Activated naive CD4-positive, alpha-beta T cell treated with anti-CD3 and anti-CD28 coated beads, Interleukin-2, amount 50 U/mL, for 16 hours (primary cell): ENCODE measurements at places on chromosomes 13 and 19.

DNA sequence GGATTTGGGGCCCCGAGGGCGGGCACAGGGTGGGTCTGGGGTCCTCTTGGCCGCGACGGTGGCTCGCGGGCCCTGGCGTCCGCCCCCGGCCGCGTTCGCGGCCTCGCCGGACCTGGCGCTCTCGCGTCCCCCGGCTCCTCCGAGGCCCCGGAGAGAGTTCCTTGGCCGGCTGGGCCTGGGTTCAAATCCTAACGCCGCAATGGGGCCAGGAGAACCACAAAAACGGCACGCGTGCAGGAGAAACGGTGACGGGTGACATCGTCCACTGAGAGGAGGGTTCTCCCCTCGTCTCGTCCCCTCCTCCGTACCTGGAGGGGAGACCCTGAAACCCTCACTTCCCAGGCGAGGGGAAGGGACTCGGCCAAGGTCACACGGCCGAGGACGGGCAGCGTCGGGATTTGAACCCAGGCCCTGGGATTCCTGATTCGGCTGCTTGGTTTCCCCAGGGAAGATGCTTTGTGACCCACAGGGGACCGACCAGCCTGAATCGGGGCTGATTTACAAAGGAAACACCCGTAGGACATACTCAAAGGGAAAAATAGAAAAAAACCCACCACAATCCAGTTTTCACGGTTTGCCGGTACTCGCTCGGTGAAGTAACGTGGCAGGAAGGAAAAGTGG is 624 bp downstream of the SAFB start:
- peak; percentile 33 for DNase-seq

DNA sequence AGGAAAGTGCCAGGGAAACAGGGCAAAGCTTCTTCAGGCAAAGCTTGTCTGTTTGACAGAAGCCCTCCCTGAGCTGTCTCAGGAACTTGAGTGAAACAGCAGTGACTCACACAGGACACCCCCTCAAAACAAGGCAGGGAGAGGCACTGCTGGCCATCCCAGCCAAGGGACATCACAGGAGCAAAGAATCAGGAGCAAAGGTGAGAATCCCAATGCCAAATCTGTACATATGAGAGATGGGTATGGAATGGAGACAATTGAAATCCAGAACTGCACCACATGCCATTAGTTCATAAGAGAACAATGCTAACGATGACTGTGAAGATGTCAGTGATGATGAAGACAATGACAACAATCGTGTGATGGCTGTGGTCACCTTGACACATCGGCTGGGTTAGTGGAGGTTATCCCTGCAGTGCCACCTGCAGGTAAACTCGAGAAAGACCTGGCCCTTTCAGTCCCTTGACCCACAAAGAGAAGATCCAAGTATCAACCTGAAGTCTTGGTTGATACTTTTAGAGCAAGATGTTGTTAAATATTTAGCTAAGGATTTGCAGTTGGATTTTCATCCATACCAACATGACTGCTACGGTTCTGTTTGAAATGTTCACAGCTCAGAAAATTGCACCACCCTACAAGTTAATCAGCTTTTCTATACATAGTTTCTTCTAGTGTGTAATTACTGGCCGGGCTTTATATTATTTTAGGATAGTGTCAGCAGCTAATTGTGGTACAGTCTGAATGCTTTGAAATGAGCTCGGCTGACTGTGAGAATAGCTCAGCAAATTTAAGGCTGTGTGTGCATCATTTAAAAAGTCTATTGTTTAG is 42.0 kb upstream of the IPO5 start:
- no peak for DNase-seq

DNA sequence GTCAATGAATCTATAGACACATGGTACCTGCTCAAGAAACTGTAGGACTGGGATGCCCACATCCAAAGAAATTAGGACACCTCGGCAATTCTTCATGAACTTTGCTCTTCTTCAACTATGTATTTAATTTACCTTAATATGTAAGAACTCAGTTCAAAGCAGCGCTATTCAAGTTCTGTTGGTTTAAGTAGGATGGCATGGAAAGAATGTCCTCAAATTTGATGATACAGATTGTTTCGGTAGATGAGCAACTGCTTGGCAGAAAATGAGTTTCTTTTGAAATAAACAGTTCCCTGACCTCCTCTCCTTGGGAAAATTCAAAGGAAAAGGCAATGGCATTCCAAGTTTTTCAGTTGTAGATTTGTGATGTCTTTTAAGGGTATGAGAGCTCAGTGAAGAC is 36.7 kb downstream of the FGF9 start:
- no peak for DNase-seq

GRCh38 chr13:38415233-38415632 is 65.6 kb downstream of the UFM1 start:
- DNase-seq = no peak

GRCh38 chr13:36903925-36904595 is 16.0 kb downstream of the SMAD9 start:
- DNase-seq = no peak

- no peak for DNase-seq
These were observed 143.3 kb upstream of the MYO16 start for GRCh38 chr13:108486096-108486495.

DNA sequence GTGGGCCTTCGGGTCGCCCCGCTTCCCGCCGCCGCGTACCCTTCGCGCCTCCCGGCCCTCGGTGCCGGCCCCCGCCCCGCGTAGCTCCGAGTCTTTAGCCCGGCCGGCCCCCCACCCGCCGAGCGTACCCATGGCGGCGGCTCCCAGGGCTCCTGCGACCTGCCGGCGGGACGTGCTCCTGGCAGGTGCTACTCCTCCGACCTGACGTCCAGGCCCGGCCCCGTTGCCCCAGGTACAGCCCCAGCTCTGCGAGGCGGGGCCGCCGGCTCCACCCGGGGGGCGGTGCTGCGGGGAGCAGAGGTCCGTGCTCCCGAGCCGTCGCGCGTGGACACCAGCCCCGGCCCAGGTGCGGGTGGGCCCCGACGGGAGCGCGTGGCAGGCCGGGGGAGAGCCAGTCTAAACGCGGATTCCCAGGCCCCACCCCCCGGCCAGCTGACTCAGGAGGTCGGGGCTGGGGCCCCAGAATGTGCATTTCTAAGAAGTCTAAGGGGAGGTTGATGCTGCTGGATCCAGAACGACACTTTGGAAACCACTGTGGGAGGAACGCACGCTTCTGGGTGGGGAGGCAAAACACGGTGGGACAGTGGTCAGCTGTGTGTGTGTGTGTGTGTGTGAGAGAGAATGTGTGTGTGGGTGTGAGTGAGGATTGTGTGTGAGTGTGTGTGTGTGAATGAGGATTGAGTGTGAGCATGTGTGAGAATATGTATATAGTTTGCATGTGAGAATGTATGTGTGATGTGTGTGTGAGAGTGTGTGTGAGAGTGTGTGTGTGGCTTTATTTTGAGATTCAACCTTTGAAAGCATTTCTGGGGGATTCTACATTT is at the start of gene SLC15A1:
SLC15A1 (minus strand) TSS at position 206 of the 824 bp plus-strand sequence; CDS start at position 132, 74 bp downstream.
- DNase-seq = no peak

DNA sequence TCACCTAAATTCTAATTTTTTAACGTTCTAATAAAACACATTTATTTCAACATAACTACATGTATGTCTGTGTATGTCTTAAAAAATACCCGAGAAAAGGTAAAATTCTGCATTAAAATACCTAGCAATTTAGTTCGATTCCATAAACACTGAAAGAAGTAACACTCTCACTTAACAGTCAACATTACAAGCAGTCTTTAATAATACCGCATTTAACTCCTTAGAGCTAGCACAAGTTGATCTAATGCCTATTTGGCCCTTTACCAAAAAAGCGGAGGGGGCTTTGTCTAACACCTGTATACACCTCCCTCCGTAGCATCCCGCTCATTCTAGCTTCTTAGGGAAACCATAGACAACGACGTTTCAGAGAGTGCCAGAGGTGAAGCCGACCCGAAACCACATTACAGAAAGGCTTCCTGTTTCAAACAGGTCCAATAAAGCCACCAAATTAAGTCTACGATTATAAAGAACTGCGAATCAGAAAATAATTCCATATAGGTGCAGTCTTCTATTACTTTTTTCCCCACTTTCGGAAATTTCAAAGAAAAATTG is 1.2 kb downstream of the SPART start:
- DNase-seq = no peak

- DNase-seq = no peak
These were observed 4.2 kb downstream of the FNDC3A start for GRCh38 chr13:48979892-48980291.

- DNase-seq = no peak
These were observed 26.5 kb downstream of the CD177 start for GRCh38 chr19:43380008-43380407.

GRCh38 chr13:21871382-21871781 is 200.5 kb downstream of the FGF9 start:
- no peak for DNase-seq

DNA sequence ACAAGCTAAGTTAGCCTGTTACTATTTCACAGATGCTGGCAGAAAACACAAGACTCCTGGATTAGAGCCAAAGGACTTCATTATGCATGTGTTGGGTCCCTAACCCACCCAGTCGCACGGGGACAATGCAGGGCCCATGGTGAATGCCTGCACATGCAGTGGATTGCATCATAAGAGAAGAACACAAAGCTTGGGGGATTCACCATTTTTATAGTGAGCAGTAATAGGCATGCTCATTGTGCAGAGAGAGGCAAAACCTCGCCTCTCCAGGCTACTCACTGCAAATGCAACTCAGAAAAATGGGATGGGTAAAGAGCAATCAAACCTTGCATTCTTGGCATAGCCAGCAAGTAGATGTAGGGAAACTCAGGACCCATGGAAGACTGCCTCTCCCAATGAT is 115.8 kb downstream of the DIAPH3 start:
- no peak for DNase-seq

GRCh38 chr13:103607995-103608394 is 541.8 kb upstream of the SLC10A2 start:
- no peak for DNase-seq

DNA sequence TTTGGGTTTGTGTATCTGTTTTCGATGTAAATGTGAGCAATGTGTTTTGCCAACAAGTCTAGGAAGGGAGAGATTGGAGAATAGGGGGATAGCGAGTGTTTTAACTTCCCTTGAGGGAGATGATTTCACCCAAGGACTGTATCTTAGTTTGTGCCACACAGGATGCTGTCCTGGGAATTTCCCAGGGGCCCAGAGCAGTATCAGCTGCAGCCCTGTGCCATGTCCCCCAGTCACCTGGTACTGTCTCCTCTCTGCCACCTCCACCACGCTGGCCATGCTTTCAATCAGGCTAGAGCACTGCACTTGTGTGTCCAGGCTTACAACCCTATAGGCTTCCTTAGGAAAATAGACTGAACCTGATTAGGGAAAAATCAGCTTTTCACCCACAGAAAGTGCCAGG is 40.1 kb upstream of the CLDN10 start:
- no peak for DNase-seq

- no peak for DNase-seq
These were observed 4.2 kb downstream of the RCBTB2 start for GRCh38 chr13:48528720-48529119.

- no peak for DNase-seq
These were observed 54.9 kb downstream of the WDFY2 start for GRCh38 chr13:51639171-51639570.

DNA sequence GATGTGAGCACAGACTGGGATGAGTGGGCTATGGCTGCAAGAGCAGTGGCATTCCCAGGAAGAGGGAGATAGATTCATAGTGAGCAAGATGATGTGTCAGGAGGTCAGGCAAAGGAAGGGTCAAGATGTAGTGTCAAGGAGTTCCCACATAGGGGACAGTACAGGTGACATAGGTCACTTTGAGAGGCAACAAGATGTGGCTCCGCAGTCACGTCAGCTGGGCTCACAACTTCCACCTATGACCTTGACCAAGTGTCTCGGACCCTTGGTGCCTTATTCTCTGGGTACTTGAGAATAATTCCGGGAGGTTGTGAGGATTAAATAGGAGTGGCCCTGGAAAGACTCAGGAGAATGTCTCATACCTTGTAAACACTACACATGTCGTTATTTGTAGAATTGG is 10.5 kb downstream of the ZNF317 start:
- DNase-seq = no peak

DNA sequence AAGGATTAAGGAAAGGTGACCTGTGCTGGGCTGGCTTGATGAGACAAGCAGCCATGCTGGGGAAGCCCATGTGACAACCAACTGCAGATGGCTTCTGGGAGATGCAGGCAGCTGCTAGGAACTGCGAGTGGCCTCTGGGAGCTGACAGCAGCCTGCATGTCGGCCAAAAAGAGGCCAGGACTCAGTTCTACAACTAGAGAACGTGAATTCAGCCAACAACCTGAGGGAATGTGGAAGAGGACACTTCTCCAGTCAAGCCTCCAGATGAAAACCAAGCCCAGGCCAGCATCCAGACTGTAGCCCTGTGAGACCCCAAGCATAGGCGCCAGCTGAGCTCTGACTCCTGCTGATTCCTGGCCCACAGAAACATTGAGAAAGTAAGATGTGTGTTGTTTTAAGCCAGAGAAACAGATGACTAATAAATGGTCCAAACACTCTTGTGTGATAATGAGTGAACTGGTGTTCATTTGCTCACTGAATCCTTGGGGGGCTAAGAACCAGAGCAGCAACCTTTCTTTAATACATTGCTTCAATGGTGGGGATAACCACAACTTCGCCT is 45.0 kb downstream of the SLC7A1 start:
- DNase-seq = no peak

GRCh38 chr13:99614465-99614885 is 113.2 kb downstream of the TM9SF2 start:
- no peak for DNase-seq

DNA sequence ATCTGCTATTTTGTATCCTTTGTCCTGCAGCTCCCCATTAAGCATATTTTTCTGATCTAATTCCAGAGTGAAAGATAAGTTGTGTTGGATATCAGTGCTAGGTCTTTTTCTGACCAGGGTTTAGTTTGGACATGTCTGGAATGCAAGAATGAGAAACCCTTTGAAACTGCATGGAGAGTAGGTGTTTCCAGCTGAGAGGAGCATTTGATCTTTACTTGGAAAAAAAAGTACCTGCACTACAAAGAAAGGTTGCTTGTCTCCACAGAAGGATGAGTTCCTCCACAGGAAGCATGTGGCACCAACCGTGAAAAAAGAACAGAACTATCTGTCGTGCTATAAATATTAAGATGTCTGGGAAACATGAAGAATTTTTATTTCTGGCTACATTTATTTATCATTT is 36.6 kb upstream of the MED4 start:
- DNase-seq = no peak

- no peak for DNase-seq
These were observed 460 bp downstream of the MEDAG start for GRCh38 chr13:30906411-30907051.

DNA sequence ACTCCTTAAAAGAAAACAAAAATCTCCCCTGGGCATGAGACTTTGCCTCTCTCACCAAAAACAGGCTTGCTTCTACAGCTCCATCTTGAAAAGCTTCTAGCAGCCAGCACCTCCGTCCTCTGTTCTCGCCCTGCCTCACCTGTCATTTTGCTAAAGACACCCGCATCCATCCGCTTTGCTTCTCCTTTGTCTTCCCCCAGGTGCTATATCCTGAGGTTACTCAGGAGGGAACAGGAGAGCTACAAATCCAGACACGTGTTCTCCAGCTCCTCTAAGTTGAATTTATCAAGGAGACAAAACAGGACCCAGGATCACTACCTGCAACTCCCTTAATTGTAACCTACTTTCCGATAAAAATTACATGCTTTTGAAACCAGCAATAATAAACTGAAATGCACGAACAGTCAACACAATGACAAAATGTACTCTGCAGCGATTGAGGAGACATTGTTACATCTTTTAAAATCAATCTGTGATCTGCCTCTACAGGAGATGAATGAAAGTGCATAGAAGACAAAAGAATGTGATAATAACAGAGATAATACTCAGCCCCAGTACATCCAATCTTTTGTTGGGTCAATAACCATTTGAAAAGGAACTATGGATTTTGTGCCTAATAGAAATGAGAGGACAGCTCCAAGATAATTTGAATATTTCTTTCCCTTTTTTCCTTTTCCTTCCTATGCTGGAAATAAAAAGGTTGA is 221.2 kb downstream of the DCLK1 start:
- no peak for DNase-seq

GRCh38 chr19:35262101-35262761 is 6.5 kb upstream of the USF2 start:
- no peak for DNase-seq
